ENCODE measurements at places on chromosomes 7 and 10.

- DNase-seq: no peak
Measured at GRCh38 chr10:119443970-119444660, 98.4 kb downstream of the RGS10 start.

DNA sequence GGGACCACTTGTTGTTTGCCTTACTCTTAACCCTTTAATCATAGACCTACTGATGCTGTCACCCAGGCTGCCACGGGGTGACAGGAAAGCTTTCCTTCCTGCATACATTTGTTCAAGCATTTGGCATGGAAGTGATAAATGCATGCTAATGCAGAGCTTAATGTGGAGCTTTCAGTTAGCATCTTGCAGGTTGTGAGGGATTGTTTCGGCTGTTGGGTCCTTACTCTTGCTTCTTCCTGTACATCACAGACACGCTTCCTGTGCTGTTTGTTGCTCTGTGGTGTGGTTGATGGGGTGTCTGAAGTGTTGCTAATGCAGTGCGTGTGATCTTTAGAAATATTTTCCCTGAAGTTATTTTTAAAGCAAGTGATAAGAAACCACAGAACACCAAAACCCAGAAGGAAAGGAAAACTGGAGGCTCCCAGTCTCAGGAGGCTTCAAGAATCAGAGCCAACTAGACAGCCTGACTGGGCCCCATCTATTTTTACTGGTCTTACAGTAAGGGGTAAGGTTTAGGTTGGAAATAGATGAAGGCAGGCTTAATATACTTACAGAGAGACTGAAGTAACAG is 143.1 kb downstream of the CHN2 start:
- DNase-seq: peak; percentile 27

DNA sequence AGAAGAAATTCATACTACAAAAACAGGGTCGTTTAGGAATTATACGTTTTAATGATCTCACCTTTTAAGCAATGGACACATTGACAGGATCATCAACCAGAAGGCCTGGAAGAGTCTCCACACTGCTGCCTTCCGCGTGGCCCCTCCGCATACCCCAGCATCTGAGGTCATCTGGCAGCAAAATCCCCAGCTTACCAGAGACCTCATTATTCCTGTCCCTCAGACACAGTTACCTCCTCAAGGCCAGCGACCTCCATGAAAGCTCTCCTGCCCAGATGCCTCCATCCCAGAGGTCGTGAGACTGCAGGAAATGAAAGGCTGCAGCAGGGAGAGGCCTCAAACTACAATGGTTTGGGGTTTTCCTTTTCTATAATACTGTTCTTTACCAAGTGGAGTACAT is 14.8 kb upstream of the GSAP start:
- DNase-seq: no peak

- DNase-seq: no peak
Measured at GRCh38 chr10:101466016-101466912, 112.3 kb downstream of the BTRC start.

DNA sequence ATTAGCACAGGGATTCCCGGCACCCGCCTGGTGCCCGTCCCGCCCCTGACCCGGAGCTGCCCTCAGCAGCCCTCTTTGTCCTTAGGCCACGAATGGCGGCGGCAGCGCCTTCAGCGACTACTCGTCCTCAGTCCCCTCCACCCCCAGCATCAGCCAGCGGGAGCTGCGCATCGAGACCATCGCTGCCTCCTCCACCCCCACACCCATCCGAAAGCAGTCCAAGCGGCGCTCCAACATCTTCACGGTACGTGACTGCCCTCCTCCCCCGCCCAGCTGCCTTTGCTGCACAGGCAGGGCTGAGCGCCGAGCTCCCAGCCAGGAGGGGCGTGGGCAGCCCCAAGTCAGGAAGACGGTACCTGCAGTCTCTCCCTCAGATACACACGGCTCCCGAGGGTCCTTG is 33.6 kb downstream of the AGAP3 start:
- no peak for DNase-seq

GRCh38 chr7:140267381-140268226 is 90.8 kb upstream of the KDM7A start:
- no peak for DNase-seq

- no peak for DNase-seq
Measured at GRCh38 chr7:111324228-111324627, 233.3 kb downstream of the LRRN3 start.
